ENCODE measurements at places on chromosomes 5 and 9.

DNA sequence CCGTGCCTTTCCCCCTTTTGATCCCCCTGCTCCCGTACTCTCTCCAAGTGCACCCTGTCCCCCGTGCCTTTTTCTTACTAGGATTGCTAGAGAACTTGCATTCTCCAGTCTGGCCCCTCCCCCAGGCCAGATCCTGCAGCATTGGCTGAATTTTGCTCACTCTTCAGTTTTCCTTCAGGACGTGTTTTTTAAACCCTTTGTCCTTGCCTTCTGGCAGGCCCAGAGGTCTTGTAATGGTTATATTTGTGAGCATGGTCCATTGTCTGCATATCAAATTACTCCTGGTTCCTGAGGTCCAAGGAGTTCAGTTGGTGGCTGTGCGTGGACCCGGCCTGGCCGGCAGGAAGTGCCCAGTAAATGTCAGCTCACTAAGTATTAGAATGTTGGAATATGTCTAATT is 606 bp downstream of the TBC1D13 start:
- DNase-seq: no peak

- DNase-seq: no peak
These were observed 77.5 kb downstream of the SLC1A3 start for GRCh38 chr5:36683821-36684434.

DNA sequence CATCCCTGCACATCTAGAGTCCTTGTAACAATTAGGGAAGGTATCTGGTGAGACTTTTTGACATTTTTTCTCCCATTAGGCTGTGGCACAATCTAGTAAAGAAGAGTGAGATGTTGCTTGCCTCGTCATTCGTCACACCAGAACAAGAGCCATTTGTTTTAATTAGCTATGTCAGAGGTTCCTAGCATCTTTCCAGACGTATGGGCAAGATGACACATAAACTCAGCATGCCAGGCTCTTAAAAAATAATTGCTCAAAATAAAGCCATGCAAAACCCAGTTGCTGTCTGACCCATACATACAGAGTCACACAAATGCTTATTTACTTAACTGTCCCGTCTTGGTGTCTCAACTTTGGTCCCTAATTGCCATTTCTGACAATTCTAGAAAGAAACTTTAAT is 125.9 kb downstream of the TRPM3 start:
- no peak for DNase-seq

GRCh38 chr5:125093776-125094175 is 347.3 kb upstream of the ZNF608 start:
- DNase-seq: no peak

DNA sequence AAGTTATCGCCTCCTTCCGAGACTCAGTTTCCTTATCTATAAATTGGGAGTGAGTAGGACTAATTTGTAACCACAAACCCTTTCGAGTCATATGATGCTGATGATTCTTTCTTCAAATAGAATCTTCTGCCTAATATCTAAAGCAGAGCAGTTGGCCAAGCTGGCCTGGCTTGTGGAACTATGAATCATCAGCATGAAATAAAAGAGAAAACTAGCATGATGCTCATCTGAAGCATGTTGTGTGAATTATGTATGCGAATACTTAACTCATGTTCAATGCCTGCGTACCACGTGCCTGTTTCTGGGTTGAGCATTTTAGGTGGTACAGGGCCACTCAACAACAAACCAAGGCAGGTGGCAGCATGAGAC is 15.0 kb upstream of the ORM1 start:
- no peak for DNase-seq

GRCh38 chr5:74116266-74116665 is 490.3 kb downstream of the ARHGEF28 start:
- DNase-seq: no peak

- DNase-seq: no peak
These were observed 18.5 kb upstream of the EXOC3 start for GRCh38 chr5:424301-425110.

DNA sequence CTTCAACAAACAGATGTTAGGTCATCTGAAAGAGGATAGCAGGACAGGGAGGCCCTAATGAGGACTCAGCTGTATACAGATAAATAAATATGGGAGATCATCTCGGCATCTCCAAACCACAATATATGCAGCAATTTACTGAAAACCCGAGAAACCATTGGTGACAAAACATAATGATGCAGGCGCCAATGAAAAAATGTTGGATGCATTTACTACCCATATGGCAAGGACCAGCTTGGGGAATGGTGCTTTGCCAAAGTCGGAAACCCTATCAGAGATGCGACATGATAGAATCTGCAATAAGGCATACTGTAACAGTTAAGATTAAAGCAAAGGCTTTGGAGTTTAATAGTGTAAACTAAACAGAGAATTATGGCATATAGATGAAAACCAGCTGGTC is 92.0 kb downstream of the SNCAIP start:
- no peak for DNase-seq

- DNase-seq: no peak
These were observed 1116.7 kb upstream of the SEMA6A start for GRCh38 chr5:117691081-117691870.

DNA sequence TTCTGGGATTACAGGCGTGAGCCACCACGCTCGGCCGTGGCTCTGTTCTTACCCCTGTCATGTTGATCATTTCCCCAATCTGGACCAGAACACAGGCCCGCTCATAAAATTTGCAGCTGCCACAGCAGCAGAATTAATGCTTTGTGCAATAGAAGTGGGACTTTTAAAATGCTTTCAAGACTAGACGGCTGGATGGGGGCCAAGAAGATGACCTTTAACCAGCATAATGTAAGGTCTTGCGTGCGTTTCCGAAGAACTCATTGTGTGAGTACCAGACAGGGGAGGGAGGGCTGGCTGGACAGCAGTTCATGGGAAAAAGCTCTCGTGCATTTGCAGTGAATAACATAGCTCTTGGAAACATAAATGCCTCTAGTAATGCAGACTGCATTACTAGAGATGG is 3.5 kb upstream of the WDR38 start:
- no peak for DNase-seq

DNA sequence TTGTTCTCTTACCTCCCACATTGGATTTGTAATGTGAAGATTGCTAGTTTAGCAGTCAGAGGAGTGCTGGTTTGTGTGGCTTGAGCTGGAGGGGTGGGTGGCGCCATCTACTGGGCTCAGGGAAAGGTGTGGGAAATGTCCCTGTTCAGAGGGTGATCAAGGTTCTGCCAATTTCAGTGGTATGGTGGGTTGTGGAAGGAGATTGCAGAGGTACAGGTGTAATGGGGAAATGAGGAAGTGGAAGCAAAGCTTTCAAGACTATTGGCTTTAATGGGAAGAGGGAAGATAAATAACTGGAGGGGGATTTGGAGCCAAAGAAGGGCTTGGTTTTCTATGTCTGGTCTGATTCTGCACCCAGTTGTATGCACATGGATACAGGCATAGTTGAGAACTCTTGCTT is 76.4 kb downstream of the OSMR start:
- DNase-seq: peak; percentile 12

GRCh38 chr9:114117996-114118830 is 19.1 kb upstream of the KIF12 start:
- DNase-seq: no peak

GRCh38 chr9:111529787-111530186 is 4.8 kb downstream of the ZNF483 start:
- no peak for DNase-seq

GRCh38 chr9:78291240-78291925 is 5.5 kb upstream of the PSAT1 start:
- no peak for DNase-seq

- no peak for DNase-seq
These were observed 29.6 kb upstream of the UGCG start for GRCh38 chr9:111866976-111867375.

DNA sequence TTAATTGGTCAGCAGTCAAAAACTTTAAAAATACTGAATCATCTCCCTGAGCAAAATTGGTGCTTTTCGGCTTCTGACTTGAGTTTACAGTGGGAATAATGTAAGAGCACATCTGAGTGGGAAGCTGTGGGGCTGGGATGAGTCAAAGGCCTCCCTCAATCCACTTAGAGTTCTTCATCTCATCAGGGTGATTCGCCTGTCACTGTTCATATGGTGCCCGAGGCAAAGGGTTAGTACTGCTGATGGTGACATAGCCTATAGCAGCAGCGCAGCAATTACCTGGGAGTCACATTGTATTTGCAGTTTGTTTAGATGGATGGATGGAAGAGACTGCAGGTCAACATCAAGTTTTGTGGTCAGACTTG is 113.8 kb upstream of the ZNF608 start:
- DNase-seq: no peak

GRCh38 chr9:92601451-92601850 is 65.7 kb upstream of the ECM2 start:
- DNase-seq: no peak

GRCh38 chr5:135353952-135354721 is 44.9 kb downstream of the MACROH2A1 start:
- DNase-seq: no peak

GRCh38 chr5:579211-579610 is 32.9 kb upstream of the CEP72 start:
- DNase-seq: no peak

DNA sequence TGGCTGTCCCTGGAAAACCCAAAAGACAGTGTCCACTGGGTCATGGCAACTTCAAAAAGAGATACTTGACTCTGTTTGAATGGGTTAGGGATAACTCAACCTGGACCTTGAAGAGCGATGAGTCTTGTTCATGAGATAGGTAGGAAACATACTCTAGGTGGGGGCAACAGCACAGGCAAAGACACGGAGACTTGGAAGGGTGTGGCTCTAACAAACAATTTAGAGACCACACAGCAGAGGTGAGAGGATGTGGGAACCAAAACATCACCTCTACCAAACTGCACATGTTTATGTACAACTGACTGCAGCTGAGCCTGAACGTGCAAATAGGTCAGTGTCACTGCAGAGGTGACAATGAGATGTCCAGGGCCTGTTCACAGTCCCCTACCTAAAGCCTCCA is 247.7 kb upstream of the ADRA1B start:
- DNase-seq: no peak

GRCh38 chr9:13580760-13581159 is 301.3 kb upstream of the MPDZ start:
- DNase-seq: no peak

GRCh38 chr9:37992924-37993349 is 76.1 kb downstream of the SHB start:
- DNase-seq: no peak

- no peak for DNase-seq
These were observed 3.4 kb downstream of the RAPGEF1 start for GRCh38 chr9:131736431-131736830.

DNA sequence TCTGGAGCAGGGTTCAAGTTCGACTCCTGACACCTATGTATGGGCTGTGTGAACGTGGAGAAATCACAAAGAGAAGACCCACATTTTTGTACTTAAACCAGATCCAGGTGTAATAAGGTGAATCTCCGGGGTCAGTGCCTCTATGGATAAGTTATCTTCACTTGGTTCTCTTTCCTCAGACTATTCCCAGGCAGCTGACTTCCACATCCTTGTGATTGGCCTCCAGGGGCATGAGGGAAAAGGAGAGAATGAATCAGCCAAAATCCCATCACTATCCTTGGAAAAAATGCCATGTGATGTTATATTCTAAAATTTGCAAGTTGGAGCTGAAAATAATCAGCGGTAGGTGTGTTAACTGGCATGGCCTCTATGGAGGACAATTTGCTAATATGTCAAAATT is 37.2 kb downstream of the ZNF622 start:
- DNase-seq: no peak

- DNase-seq: no peak
These were observed 577 bp downstream of the AP3S1 start for GRCh38 chr5:115842089-115842935.

- DNase-seq: peak; percentile 80
These were observed 115.4 kb downstream of the LHX2 start for GRCh38 chr9:124126648-124127646.

GRCh38 chr9:91954841-91955471 is 4.9 kb upstream of the ROR2 start:
- DNase-seq: no peak

- no peak for DNase-seq
These were observed 125.1 kb upstream of the COL5A1 start for GRCh38 chr9:134516464-134516863.

- no peak for DNase-seq
These were observed 19.1 kb downstream of the TNFSF8 start for GRCh38 chr9:114911167-114911821.

- DNase-seq: no peak
These were observed 16.9 kb downstream of the MED27 start for GRCh38 chr9:132062806-132063205.

- DNase-seq: no peak
These were observed 24.4 kb upstream of the TRIO start for GRCh38 chr5:14118551-14119320.

GRCh38 chr5:76192837-76193236 is 109.7 kb downstream of the SV2C start:
- DNase-seq: no peak

DNA sequence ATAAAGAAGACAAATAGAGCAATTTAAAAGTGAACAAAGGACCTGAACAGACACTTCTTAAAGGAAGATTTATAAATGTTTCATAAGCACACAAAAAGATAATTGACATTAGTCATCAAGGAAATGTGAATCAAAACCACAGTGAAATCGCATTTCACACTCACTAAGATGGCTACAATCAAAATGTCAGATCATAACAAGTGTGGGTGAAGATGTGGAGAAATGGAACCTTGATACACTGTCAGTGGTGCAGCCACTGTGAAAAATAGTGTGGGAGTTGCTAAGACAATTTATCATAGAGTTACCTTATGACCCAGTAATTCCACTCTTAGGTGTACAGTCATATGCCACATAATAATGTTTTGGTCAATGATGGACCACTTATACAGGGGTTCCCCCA is 54.5 kb upstream of the HTR4 start:
- no peak for DNase-seq

GRCh38 chr5:168747987-168748777 is 169.0 kb upstream of the PANK3 start:
- peak; percentile 45 for DNase-seq

- no peak for DNase-seq
These were observed 366.5 kb downstream of the CHSY3 start for GRCh38 chr5:130270786-130271185.

DNA sequence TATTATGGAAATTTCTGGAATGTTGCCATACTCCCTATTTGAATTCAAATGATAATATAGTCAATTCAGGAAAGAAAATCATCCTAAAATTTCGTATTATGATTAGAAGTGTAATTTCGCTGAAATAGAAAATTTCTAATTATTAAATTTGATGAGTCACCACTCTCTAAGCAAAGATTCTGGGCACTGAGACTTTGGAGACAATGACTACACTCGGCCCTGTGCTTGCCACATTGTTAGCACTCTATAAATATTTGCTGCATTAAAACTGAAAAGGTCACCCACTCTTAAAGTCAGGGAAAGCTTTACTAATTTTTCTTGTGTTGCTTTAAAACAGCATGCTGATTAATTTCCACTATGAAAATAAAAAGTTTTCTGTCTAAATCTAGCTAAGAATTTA is 240.3 kb downstream of the TLE4 start:
- no peak for DNase-seq

- no peak for DNase-seq
These were observed 32.3 kb downstream of the SERINC5 start for GRCh38 chr5:80223561-80223960.

- no peak for DNase-seq
These were observed 183.5 kb downstream of the GAS1 start for GRCh38 chr9:86763791-86764190.

GRCh38 chr9:32877103-32877502 is 93.8 kb downstream of the TMEM215 start:
- no peak for DNase-seq
